ENCODE measurements at places on chromosomes 7 and 10.

- DNase-seq, result no peak
Measured at GRCh38 chr10:114684822-114685209, 26.7 kb upstream of the ABLIM1 start.

DNA sequence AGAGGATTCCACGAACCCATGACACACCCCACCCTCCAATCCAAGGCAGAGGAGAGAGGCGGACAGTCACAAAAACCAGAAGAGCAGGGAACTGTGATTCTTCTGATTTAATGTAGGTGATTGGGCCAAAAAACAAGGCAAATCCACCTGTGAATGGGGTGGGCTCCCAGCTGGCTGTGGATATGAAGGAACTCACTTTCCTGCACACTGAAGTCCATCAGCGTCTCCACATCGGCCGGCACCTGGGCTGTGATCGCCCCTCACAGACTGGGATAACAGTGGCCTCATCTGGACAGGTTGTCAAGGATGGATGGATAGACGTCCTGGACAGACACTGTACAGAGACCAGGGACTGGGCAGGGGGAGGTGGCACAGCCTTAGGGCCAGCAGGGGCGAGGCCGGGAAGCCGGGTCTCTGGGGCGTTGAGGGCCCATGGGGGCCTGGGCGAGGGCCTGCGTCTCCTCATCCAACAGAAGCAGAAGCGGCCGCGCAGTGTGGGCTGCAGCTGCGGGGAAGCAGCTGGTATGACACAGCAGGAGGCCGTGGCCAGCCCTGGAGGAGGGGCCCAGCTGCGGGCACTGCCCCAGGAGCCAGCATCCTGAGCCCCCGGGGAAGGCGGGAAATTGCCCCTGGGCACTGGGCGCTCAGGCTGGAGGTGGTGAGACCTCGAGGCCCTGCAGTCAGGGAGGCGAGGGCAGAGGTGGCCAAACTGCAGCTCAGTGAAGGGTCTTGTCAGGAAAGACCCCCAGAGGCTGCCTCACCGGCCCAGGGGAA is 54.2 kb downstream of the DIP2C start:
- no peak for DNase-seq

GRCh38 chr10:90914992-90915765 is 5.7 kb downstream of the ANKRD1 start:
- DNase-seq, result no peak

GRCh38 chr7:114688443-114689055 is 233.3 kb upstream of the MDFIC start:
- no peak for DNase-seq

DNA sequence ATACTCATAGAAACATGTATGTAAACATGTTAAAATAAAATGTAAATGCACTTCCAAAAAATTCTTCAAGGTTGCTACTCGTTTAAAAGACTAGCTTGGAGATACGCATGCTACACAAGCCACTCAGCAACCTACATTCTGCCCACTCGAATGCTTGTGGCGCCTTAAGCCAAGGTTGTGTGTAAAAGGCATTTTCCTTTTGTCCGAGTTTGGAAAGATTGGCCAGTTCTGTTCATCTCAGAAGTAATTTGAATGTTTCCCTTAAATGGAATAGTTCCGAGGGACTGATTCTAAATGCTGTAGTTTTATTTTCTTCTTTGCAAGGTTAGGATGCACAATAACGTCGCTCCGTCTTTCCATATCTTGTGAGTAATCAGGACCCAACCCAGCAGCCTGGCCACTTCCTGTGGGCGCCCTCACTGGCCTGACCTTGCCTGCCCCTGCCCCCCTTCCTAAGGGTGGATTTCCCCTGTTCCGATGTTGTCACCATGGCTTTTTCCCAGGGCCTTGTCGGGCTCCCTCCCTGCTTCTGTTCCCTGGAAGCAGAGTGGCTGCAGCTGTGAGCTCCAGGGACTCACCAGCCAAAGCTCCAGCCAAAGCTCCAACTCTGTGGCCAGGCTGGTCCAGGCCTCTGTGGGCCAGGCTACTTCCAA is 70.6 kb downstream of the PTPRE start:
- peak; percentile 92 for DNase-seq

- DNase-seq, result no peak
Measured at GRCh38 chr10:46104071-46104585, 58.1 kb upstream of the MSMB start.

DNA sequence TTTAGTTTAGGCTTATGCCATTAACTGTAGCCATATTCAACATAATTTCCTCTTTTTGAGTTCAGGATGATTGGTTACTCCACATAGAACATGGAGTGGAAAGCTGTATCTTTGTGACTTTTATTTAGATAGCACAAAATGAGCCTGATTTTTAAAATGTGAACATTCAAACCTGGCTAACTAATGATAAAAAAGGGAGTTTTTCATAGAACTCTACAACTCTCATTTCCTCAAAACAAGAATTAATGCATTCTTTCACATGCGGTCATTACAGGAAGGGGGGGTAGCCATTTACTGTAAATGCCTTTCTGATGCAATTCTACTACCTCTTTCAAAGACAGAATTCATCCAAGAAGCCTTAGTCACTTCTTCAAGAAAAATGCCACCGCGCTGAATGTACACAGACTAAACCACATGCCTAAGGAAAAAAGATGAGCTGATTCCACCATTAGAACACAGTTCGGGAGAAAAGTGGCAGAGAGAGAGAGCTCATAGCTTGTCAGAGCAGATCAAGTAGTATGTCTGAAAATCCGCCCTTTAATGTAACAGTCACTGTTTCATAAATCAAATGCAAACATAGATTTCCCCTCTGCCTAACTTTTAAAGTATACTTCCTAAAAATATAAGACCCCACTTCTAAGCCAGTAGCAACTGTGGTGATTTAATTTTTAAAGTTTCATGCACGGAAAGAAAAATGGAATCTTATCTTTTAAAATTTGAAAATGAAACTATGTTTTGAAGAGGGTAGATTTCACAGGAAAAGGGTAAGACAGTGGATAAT is 226.4 kb upstream of the KLF14 start:
- DNase-seq, result peak; percentile 97

DNA sequence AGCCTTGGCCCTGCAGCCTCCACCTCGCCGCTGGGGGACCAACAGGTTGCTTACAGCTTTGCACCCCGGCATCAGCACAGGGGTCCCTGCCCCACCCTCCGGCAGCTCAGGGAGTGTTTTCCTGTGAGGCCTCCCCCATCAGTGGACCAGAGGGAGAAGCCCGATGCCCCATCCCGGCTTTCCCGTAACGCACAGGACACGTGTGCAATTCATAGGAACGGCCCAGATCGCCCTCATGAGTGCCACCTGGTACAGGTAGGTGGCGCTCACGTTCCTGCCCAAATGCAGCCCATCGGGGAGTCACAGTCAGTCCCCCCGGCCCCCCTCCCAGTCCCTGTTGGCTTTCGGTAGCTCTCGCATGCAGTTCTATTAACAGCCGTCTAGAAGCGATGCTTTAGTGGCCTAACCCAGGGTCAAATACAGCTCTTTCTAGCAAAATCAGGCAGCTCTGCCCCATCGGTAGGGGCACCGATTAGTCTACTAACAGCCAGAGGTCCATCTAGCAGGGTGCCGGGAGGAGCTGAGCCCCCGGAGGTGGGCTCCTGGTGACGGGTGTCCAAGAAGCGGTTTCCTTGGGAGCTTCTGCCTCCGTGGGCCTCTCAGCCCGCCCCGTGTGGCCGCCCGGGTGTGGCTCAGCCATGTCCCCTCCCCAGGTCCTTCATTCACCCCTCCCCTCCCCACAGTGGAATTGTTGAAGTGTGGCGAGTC is 48.4 kb upstream of the GTF2IRD1 start:
- DNase-seq, result no peak

DNA sequence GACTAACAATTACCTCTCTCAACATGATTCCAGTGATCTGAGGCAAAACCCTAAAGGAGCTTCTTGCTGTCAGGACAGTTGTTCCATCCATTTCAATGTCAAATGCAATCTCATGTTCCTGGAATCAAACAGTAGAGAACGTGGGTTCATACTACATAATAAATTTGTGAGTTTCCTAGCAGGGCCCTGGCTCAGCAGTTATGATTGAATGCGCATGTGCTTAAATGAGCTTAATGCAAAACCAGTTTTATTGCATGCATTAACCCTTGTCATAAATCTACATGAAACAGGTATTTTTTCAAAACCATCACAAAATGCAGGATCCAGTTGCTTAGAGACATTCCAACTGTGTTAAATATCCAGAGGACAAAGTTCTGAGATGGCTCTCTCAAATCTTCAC is 225.4 kb upstream of the TMEM72 start:
- no peak for DNase-seq

DNA sequence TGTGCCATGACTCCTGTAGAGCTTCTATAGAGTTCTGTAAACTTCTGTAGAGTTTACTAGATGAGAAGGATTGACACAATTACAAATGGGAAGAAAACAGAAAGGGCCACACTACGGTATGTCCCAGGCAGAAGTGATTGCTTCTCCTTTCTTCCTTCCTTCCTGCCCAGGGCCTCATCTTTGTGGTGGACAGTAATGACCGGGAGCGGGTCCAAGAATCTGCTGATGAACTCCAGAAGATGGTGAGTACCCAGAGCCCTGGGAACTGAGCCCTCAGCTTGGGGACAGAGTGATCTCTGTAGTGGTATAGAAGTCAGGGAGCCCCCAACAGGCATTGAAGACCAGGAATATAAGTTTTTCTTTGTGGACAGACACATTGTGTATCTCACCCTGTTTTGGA is 1.7 kb downstream of the ARF5 start:
- DNase-seq, result peak; percentile 25

DNA sequence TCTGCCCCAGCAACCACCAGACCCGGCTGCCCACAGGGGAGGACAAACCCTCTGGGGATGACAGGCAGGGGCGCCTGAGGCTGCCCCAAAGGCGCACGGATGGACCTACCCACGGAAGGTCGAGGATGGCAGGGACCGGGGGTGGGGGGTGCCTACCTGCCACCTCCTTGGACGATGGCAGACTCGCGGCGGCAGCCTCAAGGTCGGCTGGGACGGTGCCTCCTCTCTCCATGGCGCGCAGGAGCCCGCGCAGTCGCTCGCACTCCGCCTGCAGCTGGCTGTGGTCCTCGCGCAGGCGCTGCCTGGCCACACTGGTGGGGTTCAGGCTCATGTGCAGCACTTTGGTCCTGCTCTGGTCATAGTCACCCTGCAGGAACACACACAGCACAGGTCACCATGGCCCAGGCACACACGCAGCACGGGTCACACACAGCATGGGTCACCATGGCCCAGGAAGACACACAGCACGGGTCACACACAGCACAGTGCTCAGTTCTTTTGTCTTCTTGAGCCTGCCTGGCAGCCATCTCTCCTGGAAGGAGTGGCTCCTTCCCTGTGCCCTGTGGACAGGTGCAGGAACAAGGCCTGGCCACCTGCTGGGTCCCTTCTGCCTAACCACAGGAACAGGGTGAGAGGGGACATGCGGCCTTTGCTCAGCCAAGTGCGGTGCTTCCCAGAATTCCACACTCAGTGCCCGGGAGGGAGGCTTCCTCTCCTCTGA is 266.6 kb downstream of the ELFN1 start:
- DNase-seq, result no peak

- no peak for DNase-seq
Measured at GRCh38 chr7:85474234-85474633, 287.4 kb upstream of the SEMA3D start.

DNA sequence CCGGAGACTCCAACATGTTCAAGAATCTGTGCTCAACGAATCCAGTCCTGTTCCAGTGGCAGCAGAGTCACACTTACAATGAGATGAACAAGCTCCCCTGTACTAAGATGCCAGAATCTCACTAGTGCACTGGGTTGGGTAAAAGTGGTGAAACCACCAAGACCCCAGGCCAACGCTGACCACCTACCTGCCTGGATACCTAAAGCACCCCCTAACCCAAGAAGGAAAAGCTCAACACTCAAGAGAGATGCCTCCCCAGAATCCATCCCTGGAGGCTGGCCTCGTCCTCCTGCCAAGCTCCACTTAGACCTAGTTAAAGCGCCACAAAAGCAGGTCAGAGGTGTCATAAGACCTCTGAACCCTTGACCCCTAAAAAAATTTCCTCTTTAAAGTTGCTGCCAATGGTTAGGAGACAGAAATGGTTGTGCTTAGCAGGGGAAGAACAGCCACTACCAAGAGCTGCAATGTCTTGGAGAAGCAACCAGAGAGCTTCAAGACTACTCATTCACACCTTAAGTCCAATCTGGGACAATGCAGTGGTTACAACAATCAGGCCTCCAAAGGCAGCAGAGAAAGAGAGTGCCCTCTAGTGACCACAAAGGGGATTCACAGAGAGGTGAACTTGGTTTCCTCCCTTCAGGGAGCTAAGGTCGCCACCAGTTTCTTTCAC is 94.6 kb upstream of the MACROH2A2 start:
- DNase-seq, result peak; percentile 69

DNA sequence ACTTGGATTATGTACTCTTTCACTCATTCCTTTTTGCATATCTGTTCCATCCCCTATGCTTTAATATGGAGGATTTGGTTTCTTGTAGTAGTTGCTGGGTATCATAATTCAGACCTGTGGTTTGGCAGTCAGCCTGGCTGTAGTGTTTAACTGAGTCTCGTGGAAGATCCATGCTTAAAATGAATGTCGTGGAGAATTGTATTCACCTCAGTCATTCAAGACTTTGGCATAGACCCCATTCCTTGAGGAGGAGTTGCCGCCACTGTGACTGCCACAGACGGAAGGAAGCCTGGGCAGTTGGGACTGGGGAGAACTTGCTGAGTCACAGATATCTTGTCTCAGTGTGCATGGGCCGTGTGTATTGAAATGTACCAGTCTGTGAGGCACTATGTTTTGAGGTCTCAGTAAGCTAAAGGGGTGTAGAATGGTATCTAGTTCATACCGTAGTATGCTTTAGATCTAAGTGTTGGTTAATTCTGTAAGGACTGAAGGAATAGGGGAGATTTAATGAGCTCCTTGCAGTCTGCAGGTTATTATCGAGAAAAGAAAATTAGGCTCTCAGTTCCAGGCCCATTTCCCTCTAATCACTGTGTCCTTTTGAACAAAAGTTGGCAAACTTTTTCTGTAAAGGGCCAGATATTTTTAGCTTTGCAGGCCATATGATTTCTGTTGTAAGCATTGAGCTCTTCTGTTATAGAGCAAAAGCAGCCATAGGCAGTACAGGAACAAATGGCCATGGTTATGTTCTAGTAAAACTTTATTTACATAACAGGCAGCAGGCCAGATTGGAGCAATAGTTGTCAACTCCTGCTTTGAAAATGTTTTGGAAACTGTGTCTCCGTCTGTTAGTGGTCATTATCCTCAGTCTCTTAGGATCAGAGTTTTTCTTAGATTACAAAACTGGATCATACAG is 76.8 kb downstream of the TPST1 start:
- peak; percentile 41 for DNase-seq

DNA sequence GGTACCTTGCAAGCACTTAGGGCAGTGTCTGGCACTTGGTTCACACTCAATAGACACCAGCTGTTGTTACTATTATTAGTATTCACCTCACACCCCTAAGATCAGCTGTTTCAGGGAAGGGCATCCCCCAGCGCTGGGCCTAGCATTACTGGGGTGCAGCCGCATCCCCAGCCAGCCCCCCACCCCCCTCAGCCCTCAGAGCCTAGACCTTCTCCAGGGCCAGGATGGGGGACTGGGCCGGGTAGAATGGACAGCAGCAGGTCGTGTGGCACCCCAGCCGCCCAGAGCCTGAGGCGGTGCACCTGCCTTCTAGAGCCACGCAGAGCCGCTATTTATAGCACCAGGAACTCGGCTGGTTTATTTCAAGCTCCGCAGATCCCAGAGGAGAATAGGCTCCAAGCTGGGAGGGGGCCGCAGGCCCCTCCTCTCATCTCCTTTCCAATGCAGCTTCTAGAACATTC is 60.5 kb downstream of the GTF2IRD1 start:
- no peak for DNase-seq

- DNase-seq, result peak; percentile 34
Measured at GRCh38 chr7:148982654-148983199, 45.6 kb downstream of the PDIA4 start.

- no peak for DNase-seq
Measured at GRCh38 chr10:43795093-43795492, 146.4 kb upstream of the ZNF32 start.
